Fibroblast of lung (primary cell): ENCODE measurements at places on chromosomes 7 and 10.
A peak's percentile ranks its signal among the peaks of the same experiment; 100 is the strongest.

GRCh38 chr10:44385696-44386441, 972 bp upstream of the CXCL12 start:
- no peak for DNase-seq

GRCh38 chr7:43569424-43569823, 13.5 kb upstream of the STK17A start:
- peak; percentile 96 for DNase-seq

GRCh38 chr7:92674379-92674778, 84.2 kb upstream of the FAM133B start:
- no peak for DNase-seq

GRCh38 chr7:69966766-69967591, 368.7 kb downstream of the AUTS2 start:
- peak; percentile 2 for DNase-seq

GRCh38 chr10:73868655-73869195, 5.6 kb downstream of the CAMK2G start:
- DNase-seq, result no peak

DNA sequence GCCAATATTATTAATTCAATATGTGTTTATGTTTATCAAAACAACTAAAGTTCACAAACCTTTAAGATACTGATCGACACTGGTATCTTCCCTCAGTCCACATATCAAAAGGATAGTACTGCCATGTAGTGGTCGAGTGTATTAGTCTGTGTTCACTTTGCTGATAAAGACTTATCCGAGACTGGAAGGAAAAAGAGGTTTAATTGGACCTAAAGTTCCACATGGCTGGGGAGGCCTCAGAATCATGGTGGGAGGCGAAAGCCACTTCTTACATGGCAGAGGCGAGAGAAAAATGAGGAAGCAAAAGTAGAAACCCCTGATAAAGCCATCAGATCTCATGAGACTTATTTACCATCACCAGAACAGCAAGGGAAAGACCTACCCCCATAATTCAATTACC, 325.4 kb upstream of the PHF14 start:
- DNase-seq, result no peak

- no peak for DNase-seq
These were observed 58.0 kb upstream of the ZPBP start for GRCh38 chr7:50151001-50151400.

DNA sequence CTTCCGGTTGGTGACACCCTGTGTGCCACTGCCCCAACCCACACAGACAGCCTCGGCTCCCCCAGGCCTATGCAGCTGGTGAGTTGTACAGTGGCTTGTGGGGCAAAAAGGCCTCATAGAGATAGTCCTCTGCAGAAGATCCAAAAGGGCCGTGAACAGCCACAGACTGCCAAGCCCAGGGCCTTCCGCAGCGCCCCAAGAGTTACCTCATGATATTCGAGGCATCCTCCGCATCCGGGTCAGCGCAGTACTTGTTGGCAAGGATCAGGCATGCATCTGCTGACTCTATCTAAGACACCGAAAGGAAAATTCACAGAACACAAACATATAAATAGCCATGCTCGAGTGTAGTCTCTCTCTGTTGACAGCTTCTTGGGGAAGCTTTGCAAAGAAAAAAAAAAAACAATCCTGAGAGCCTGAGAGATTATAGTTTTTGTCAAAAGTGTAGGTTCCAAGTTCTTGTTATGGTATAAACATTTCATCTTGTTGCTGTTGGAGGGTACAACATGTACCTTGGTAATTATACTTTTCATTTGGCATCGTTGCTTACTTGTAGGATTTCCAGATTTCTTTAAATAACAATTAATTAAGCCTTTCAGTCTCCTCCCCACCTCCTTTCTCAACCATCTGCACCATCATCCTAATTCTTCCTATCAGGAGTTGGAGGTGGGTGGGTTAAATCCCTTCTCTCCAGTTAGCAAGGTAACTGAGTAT, 553.0 kb downstream of the KCNMA1 start:
- no peak for DNase-seq

DNA sequence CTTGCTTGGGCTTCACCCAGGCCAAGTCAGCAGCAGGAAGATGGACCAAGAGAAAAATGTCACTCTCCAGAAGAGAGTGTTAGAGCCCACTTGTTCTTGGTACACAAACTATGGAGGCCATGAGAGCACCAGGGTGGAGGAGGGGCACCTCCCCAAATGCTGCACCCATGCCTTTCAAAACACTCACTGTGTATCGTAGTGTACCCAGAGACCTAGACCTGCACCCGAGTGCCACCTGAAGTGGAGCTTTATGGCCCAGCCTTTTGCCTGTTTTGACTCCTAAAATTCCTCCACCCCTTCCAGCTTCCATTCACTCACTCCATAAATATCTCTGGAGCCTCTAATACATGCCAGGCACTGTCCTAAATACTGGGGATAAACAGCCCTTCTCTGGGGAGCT, 5.0 kb downstream of the SFTPD start:
- no peak for DNase-seq

GRCh38 chr10:52986125-52986524, 213.5 kb upstream of the MBL2 start:
- DNase-seq, result no peak

DNA sequence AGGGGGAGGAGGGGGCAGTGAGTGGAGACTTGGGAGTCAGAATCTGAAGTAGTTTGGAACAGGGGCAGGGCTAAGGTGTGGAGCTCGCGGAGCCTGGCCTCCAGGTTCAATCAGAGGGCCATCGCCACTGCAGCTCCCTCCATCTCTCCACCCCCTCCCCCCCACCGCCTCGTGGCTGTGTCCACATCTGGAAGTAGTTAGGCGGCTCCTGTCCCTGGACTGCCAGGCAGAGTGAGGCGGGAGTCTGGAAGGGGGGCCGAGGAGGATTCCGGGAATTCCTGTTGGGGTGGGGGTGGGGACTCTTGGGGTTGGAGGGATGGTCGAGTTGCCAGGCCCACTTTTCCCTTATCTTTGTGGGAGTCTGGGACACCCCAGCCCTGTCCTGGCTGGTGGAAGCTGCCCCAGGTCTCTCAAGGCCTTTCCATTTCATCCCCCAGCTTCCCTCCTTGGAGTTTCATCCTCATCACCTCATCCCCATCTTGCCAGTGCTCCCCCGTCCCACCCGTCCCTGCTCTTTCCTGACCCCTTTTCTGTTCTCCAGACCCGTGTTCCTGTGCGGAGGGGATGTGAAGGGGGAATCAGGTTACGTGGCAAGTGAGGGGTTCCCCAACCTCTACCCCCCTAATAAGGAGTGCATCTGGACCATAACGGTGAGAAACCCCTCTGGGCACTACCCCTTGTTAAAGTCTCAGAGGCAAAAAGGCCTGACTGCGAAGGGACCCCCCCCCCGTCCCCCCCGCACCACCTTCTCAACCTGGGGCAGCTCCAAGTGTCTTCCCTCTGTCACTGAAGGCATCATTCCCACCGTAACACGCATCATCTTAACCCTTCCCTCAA, 944 bp downstream of the PCOLCE start:
- peak; percentile 87 for DNase-seq

DNA sequence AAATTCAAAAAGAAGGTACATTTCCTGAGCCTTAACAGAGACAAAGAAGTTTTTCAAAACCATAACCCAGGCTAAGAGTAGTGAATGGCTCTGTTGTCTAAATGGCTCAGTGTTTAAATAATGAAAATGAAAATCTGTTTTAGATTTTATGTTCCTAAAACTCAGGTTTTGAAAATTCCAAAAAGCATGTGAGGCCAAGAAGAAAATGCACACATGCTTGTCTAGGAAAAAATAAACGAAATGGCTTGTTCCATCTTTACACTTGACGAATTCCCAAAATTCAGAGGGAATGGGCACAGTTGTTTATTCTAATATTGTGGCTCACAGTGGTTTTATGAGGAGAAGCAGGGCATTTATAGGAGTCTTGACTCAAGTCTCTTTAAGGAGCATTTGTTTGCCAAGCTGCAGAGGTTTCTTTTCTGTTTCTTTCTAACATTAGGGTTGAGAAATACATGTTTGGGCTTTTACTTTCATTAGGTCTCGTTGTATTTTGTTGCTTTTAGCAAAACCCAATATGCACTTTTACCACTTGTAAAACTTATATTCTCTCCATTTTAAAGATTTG, 527.6 kb upstream of the ANKRD30A start:
- no peak for DNase-seq

DNA sequence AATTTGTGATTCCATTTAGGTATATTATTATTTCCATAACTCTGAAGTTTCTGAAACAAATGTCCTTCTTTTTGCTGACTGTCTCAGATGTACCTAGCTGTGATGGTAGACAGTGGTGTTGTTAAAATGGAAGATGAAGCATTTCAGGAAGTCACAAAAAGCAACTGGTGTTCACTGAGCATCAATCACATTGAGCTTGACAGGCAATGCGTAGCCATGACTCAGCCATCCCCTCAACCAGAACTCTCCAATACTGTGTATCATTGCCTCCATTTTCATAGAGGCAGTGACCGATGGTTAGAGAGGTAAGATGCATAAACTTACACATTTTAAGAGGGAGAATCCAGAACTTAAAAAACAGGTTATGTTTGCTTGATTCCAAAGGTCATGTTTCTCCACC, 434.0 kb downstream of the INHBA start:
- peak; percentile 19 for DNase-seq

DNA sequence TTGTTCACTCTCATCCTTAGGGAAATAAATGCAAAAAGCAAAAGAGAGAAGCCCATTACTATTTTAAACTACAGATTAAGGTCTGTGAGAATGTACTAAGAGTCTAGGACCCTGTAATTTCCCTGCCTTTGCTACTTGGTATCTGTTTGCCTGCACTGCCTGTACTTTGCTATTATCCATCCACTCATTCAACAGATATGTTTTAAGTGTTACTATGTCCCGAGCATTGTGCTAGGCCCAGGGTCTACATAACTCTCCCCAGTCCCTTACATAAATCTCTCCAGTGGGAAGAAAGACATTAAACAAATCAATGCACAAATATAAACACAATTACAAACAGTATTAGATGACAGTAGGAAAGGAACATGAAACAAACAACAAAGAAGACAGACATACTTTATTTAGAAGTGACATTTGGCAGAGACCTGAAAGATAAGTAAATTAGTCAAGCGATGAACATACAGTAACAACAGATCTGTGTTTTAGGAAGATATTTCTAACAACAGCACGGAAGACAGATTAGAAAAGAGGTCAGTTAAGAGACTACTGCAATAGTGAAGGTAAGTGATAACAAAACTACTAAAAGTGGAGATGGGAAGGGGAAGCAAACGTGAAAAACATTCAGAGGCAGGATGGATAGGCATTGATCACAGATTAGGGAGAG, 30.0 kb downstream of the ZNF800 start:
- no peak for DNase-seq

GRCh38 chr7:64630496-64630895, 35.4 kb upstream of the ZNF107 start:
- DNase-seq, result peak; percentile 6

DNA sequence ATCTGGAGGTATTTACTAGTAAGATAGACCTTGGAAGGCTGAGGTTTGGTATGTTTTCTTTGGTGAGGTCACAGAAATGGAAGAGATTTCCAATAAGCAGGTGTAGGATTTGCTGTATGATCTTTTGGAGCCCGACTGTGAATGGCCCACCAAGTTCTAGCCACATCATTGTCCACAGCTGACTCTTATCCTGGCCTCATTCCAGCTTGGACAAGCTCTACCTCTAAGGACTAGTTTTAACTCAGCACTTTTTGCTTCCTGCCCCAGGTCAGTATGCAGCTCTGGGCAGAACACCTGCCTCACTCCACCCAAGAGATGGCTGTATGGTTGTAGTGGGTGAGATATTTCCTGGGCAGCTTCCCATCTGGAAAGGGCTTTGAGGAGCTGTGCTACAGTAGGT, 6.1 kb upstream of the CPA4 start:
- peak; percentile 76 for DNase-seq

DNA sequence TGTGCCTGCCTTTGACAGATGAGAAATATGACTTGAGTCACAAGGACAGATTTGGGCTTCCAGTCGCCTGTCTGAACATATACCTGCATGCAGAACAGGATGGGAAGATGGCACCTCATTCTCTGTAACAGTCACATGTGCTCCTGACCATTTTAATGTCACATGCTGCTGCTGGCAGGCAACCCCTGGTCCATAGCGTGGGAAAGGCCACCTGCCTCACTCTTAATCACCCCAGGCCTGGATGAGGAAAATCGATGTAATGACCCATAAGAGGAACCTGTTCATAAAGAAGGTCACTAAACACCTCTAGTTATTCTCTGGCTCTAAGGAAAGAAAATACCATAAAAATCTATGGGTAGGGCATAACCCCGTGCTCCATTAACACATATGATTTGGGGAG, 110.2 kb downstream of the GFRA1 start:
- DNase-seq, result no peak

DNA sequence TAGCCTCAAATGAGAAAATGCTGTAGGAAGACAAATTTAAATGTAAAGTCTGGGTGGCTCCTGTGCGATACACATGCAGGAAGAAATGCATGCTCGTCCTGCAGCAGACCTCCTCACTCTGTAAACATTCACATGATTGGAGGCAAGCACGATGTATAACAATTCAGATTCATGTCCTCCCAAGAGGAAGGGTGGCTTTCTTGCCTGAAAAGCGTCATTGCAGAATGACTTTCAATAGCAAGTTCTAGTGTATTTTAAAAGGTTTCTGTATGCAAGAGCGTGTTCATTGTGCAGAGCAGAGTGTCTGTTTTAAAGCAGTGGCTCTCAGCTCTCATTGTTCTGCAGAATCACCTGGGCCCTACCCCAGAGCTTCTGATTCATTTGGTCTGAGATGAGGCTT, 170.3 kb upstream of the CELF2 start:
- no peak for DNase-seq

- DNase-seq, result peak; percentile 65
These were observed 1.3 kb downstream of the ZNRF2 start for GRCh38 chr7:30285536-30286284.

DNA sequence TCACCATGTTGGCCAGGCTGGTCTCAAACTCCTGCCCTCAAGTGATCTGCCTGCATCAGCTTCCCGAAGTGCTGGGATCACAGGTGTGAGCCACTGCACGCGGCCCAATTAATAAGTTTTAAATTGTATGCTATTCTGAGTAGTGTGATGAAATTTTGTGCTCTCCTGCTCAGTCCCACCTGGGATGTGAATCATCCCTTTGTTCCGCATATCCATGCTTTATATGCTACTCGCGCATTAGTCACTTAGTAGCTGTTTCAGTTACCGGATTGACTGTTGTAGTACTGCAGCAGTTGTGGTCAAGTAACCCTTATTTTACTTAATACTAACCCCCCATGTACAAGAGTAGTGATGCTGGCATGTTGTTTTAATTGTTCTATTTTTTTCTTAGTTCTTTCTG, 47.3 kb upstream of the OIT3 start:
- DNase-seq, result peak; percentile 90

DNA sequence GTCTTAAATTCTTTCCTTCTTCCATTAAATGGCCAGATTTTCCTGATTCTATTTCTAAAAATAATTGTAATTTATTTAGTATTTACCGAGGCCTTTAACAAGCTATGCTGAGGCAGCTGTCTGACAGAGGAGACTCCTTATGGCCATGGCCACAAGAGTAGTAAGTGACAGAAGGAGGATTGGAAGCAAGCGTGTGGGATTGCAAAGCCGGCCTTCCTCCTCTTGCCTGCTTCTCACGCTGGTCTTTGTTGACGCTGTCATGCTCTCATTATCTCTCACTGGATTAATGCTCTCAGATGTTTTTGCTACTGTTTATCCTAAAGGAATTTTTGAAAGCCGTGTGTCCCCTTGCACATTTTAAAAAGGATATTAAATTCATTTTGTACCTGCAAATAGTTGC, 546.3 kb downstream of the SDK1 start:
- no peak for DNase-seq

GRCh38 chr7:158685693-158686092, 18.9 kb downstream of the NCAPG2 start:
- peak; percentile 72 for DNase-seq
